ENCODE measurements at places on chromosomes 5 and 9.
A peak's percentile ranks its signal among the peaks of the same experiment; 100 is the strongest.

GRCh38 chr9:126692041-126692758 is 78.5 kb downstream of the LMX1B start:
- DNase-seq, result no peak

DNA sequence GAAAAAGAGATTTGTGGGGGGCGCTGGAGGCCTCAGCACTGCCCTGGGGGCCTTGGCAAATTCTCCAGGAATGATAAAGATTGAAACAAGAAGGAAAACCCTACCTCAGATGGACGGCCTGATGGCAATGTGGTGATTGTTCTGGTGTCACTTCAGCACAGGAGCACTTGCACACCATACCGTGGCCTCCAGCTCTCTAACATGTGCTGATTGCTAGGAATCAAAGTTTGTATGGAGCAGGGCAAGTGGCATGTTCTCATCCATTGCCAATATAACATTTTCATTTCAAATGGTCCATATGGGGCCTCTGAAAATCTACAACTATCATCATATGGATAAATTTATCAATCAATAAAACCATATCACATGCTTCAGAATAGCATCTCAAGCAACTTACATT is 253.0 kb downstream of the DEPDC1B start:
- no peak for DNase-seq

DNA sequence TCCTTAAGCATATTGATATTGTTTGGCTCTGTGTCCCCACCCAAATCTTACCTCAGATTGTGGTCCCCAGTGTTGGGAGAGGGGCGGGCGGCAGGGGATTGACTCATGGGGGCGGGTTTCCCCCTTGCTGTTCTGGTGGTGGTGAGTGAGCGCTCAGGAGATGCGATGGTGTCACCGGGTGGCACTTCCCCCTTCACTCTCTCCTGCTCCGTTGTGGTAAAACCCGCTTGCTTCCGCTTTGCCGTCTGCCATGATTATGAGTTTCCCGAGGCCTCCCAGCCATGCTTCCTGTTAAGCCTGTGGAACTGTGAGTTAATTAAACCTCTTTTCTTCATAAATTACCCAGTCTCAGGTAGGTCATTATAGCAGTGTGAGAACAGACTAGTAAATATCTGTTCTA is 229.1 kb downstream of the IRX2 start:
- no peak for DNase-seq

DNA sequence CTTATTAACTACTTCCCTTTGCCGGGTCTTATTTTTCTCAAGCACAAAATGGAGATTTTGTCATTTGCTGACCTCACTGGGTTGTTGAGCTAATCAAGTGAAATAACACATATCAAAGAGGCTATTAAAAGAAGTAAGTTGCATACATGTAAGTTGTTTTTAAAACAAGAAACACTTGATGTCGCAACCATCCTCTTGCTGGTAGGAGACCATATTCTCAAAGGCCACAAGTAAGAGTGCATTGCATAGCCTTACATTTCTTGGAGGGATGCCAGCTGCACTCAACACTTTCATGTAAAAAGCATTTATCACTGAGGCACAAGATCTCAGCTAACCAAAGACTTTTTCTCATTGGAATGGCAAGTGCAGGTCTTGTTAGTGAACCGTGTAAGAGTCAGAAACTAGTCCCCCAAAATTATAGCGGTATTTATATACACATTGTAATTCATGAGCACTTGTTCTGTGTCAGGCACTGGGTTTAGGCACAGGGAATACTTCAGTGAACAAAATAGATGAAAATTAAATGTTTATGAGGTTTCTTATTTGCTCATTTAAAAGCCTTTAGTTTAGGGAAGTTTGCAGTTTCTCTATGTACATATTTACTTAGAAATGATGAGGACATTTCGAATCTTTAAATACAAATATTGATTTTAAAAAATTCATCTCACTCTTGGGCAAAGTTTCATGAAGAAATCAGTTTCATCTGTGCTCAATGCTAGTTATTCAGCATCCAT is 72.0 kb downstream of the ZFAND5 start:
- DNase-seq, result peak; percentile 60

GRCh38 chr9:2163231-2163885 is 148.2 kb downstream of the SMARCA2 start:
- no peak for DNase-seq

GRCh38 chr9:79061752-79062616 is 509.8 kb upstream of the TLE4 start:
- no peak for DNase-seq

- no peak for DNase-seq
Observed at GRCh38 chr5:66540078-66540477, 56.1 kb upstream of the MAST4 start.

DNA sequence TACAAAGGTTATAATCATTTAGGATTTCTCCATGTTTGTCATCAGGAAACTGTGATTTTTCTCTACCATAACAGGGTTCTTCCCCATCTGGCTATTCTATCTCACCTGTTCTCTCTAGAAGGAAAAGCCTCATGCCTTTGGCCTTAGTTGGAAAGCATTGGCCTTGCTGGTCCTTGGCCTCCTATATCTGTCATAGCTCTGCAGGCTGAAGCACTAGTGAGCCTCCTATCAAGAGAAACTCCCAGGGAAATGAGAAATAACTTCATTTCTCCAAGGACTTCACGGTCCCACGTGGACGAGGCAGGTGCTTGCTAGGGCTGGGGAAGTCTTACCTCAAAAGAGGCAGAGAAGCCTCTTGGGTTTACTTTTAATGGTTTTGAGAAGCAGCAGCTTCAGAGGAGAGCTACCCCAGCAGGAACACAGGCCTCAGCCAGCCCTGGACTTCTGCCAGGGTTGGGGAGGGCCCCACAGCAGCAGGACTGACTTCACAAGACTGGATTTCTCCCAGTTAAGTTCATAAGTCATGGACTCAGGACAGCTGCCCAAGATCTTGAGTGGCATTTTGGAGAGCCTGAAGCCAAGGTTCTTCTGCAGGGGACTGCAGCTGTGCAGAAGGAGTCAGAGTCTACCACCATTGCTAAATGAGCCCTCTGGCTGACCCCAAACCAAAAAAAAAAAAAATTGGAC is 15.8 kb upstream of the PSAT1 start:
- no peak for DNase-seq

DNA sequence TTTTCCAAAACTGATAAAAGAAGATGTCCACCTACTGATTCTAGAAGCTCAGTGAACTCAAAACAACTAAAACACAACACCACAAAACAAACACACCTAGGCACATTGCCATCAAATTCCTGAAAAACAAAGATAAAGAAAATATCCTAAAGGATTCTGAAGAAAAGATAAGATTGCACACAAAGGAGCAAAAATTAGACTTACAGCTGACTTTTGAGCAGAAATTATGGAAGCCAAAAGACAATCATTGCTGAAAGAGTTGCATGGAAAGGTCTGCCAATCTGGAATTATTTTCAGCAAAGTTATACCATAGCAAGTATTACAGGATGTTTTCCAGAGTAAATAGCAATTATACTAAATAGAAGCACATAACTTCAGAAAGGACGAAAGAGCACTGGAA is 128.2 kb upstream of the IRX2 start:
- no peak for DNase-seq

DNA sequence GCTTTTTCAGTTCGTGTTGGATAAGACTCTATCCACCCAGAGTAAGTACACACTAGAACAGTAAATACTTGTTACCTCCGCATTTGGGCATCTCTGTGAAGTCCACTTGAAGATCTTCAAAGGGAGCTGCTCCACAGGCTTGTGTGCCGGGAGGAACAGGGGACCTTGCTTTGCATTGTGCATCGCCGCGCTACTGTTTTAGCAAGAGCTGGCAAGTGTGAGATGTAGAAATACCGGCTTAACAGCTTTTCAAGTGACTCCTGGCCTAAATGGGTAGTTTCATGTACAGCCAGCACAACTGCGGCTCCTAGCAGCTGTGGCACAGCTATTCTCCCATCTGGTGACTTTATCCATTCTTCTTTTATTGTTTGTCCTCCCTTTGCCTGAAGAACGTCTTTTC is 8.4 kb upstream of the ZNF354C start:
- DNase-seq, result no peak

GRCh38 chr9:117821954-117822353 is 117.8 kb downstream of the TLR4 start:
- no peak for DNase-seq

DNA sequence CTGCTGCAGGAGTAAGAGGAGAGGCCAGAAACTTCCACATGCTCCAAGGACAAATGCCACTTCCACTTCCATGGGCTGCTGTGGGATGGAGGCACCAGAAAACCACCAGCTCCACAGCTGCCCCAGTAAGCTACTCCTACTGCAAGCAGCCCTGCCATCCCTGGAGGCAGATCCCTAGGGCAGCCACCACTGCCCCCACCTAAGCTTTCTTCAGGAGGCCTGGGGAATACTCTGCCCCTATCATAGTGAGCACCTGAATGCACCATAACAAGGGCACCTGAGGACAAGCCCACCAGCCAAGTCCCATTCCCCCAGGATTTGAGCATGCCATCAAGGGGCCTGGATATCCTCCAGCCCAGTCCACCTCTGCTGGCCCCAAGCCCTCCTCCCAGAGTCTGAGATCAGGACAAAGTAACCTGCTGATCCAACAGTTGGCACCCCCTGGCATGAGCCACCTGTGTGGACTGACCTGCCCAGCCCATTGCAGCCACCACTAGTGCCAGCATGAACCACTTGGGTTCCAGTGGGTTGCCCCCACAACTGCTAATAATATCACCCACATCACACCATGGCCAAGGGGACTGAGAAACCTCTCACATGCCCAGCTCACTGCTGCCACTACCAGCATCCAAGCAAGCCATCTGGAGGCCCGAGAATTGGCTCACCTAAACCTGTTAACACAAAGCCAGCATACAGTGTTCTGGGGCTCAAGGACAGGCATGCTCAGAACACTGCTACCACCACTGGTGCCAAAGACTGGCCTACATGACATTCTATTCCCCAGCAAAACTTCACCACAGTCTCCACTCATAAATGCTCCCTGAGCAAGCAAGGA is 480.1 kb downstream of the CDH12 start:
- DNase-seq, result no peak

- DNase-seq, result no peak
Observed at GRCh38 chr9:8208465-8208864, 408.9 kb upstream of the DMAC1 start.

GRCh38 chr5:104400941-104401340 is 838.4 kb upstream of the NUDT12 start:
- DNase-seq, result no peak

- no peak for DNase-seq
Observed at GRCh38 chr9:95189251-95190098, 128.0 kb downstream of the FANCC start.

- DNase-seq, result no peak
Observed at GRCh38 chr9:126423142-126423915, 96.7 kb downstream of the MVB12B start.

DNA sequence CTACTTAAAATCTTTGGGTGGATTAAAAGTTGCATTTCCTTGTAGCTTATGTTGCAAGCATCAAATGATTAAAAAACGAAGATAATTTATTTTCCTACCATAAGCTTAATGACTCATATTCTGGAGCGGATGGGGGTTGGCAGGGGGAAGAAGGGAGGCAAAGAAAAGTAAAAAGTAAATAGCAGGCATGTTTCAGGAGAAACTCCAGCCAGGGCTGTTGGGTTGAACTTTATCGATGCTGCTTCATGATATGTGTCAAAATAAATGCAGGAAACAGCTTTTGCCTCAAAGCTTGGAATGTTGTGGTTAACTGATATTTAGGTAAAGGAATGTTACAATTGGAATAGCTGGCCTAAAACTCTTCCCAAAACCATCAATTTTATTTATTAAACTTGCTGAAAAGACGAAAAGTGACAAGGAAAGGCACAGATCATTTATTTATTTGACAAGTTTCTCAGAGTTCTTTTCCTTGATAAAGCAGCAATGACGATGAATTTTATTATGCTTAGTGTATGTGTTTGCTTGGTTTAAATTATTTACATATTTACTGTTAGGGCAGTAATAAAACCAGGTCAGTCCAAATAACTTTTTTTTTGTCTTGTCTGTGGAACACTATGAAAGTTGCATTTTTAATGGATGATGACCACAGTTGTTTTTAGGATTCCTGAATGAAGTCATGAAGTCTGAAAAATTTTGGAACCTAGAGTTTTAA is 177.9 kb downstream of the PCSK1 start:
- DNase-seq, result no peak
